Stimulated activated CD4-positive, alpha-beta T cell treated with anti-CD3 and anti-CD28 coated beads, Interleukin-12 subunit alpha, Interleukin-12 subunit beta, amount 100 ng/mL, for 48 hours (primary cell): ENCODE measurements at places on chromosomes 7 and 10.

DNA sequence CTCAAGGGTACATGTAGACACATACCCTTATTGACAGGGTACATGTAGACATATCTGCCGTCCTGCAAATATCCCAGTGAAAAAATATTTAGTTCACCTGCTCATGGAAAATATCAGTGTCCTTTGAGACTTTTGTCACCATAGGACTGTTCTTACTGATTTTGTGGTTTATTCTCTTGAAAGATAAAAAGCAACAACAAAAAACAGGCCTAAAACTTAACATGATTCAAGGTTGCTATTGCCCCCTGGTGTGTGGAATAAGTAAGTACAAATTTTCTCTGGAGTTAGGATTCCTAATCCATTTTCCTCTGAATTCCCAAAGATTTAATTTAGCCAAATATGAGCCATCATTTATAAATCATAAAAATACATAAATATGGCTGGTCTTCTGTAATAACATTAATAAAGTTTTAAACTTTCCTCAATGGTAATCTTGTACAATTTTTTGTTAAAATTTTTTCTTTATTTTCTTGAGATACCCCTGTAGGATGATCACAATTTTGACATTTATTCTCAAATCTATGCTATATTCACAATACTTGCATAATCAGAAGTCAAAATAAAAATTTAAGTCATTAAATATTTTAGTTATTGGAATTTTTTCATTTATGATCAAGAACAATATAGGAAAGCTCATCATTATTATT, 741.4 kb upstream of the POT1 start:
- no peak for DNase-seq

GRCh38 chr10:1215862-1216573, 159.8 kb downstream of the WDR37 start:
- no peak for DNase-seq

DNA sequence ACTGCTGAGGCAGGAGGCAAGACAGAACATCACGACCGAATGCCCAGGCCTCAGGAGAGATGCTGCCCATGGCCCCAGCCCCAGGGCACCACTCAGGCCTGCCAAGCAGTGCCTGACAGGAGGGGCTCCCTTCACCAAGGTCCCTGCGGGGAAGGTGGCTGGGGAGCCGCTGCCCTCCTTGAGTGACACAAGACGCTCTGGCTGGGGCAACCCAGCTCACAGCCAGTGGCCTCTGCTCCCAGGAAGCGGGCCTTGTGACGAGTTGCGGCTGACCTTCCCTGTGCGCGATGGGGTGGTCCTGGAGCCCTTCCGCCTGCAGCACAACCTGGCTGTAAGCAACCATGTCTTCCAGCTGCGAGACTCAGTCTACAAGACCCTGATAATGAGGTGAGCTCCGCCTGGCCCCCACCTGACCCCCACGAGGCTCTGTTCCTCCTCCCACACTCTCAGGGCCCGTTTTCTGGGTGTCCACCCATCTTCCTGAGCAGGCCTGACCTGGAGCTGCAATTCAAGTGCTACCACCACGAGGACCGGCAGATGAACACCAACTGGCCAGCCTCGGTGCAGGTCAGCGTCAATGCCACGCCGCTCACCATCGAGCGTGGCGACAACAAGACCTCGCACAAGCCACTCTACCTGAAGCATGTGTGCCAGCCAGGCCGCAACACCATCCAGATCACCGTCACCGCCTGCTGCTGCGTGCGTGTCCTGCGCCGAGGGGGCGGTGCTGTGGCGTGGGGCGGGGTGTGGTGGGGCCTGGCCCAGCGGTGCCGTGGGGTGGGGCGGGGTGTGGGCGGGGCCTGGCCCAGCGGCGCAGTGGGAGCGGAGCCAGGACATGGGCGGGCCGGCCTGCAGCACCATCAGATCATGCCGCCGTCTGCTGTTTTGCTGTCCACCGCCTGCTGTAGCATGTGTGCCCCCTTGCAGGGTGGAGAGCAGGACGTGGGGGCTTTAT, 12.8 kb downstream of the ZMIZ2 start:
- DNase-seq = no peak

GRCh38 chr7:20557116-20557515, 58.4 kb upstream of the ABCB5 start:
- DNase-seq = no peak

GRCh38 chr7:65722361-65722792, 150.5 kb upstream of the VKORC1L1 start:
- DNase-seq = peak; percentile 54

DNA sequence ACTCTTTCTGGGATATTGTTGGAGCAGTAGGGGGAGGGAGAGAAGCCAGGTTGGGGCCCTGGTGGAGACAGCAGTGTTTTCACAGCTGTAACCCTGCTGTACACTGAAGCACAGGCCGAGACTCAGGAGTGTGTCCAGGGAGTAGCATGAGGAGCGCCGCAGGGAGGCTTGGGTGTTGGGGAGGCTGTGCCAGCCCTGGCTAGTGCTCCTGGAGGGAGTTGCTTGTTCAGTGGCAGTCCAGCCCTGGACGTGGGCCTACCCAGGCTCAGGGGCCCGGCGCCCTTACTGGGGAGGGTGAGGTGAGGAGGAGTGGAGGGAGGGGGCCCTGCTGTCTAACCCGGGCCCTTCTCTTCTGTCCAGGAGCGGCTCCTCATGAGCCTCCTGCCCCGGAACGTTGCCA, 35.9 kb downstream of the ADCY1 start:
- no peak for DNase-seq

- DNase-seq = no peak
Observed at GRCh38 chr10:119849944-119850343, 22.7 kb downstream of the MCMBP start.

- DNase-seq = peak; percentile 51
Observed at GRCh38 chr7:74417419-74417971, 36.2 kb upstream of the GTF2IRD1 start.

DNA sequence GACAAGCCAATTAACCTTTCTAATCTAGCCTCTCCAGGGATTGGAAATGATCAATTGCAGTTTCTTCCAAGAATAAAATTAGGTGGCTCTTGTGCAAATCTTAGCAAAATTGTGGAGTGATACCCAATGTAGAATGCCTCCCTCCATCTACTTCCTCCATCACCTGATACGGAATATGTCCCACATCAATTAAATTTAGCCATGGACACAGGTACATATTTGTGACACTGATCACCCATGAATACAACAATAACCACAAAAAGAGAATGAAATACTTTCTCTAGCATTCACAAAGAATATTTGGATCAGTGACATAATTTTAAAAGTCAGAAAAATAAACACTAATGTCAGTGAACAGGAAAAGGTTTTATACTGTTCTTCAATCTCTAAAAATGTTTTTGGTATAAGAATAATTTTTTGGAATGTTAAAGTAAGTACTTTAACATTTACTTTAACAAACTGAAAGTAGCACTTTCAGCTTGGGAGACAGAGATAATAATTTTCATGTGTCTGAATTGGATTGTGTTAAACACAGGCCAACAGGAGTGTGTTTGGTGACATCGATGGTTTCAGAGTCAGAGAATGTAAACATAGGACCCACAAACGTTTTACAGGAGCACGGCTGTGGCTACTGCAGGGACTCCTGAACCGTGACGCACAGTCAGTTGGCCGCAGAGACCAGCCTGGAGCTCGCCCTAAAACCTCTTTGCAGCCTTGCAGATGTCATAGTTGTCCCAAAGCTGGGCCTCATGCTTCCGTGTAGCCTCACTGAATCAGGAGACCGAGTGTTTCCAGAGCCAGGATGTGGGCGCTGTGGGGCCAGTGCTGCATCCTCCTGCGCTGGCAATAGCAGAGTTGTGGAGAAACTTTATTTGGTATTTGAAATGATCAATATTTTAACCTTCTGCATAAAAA, 7.2 kb downstream of the RBM20 start:
- DNase-seq = no peak

DNA sequence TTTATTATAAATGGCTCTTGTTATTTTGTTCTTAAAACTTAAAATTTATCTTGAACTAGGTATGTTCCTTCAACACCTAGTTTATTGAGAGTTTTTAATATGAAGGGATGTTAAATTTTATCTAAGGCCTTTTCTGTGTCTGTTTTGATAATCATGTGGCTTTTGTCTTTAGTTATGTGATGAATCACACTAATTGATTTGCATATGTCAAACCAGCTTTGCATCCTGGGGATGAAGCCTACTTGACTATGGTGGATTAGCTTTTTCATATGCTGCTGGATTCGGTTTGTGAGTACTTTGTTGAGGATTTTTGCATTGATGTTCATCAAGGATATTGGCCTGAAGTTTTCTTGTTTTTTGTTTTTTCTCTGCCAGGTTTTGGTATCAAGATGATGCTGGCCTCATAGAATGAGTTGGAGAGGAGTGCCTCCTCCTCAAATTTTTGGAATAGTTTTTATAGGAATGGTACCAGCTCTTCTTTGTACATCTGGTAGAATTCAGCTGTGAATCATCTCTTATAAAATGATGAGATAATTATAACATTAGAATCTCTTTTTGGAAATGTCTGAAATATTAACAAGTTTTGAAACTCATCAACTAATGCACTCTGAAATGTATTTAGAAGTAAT, 78.7 kb upstream of the AGR3 start:
- DNase-seq = no peak

GRCh38 chr10:71339796-71340589, 20.9 kb downstream of the SLC29A3 start:
- no peak for DNase-seq
